ENCODE measurements at places on chromosomes 6 and 20.

GRCh38 chr6:38176797-38177751, 357.5 kb downstream of the ZFAND3 start:
- DNase-seq: peak; percentile 67

GRCh38 chr6:96032661-96033060, 16.9 kb downstream of the FUT9 start:
- DNase-seq: no peak

DNA sequence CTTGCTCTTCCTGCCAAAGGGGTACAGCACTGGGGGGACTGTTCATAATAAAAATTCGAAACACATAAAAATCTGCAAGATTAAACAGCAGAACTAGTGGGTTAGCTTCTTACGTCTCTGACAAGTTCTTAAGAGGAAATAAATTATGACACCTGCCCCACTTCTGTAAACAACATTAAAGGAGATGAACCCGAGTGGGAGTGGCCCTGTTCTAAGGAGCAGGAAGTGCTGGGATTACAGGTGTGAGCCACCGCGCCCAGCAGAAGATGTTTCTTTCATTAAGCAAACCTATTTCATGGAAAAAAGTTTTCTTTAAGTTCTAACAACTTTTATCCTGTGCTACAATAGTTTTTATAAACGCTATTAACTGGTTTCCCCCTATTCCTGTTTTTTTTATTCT, 24.6 kb downstream of the USP45 start:
- DNase-seq: no peak

- DNase-seq: no peak
Observed at GRCh38 chr6:128250370-128251070, 269.9 kb downstream of the PTPRK start.

DNA sequence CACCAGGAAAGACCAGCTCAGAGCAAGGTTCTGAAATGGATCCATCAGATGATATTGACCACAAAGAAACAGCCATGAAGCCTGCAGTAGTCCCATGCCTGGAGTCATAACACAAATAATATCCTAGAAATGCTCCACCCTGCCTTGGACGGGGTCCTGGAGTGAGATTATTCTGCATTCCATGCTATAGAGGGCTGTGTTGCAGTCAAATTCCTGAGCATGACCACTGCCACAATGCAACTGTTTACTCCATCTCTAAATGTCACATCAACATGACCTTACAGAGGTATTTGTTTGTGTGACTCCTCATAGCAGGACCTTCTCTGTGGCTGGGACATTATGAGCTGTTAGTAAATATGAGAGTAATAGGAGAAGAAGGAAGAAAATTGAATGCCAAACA, 257.5 kb upstream of the TCF21 start:
- DNase-seq: no peak

DNA sequence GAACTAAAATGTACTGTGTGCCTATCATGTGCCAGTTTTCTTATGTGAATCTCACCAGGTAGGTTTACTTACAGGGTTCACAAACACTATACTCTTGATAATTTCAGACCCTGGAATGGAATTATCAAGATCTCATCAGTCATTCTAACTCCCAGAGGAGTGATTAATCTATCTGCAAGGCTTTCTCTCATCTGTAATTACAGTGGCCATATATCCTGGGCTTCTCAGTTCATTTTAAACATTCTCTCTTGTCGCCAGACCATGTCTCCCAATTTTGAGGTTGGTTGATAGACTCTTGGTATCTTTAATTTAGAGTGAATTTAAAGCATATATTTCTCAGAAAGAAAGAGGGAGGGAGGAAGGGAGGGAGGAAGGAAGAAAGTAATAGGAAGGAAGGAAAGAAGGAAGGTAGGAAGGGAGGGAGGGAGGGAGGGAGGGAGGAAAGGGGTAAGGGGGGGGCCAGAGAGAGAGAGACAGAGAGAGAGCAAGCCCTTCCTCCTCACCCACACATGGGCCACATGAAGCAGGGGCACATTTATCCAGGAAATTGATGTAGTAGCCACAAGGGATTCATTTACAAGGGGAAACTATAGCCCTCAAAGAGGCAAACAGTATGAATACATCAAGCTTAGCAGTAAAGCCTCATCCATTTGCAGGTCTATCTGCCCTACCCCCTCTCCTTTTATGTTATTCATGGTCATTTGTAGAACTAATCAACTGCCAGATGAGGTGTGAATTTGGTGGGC, 25.8 kb upstream of the NRSN1 start:
- DNase-seq: peak; percentile 62

DNA sequence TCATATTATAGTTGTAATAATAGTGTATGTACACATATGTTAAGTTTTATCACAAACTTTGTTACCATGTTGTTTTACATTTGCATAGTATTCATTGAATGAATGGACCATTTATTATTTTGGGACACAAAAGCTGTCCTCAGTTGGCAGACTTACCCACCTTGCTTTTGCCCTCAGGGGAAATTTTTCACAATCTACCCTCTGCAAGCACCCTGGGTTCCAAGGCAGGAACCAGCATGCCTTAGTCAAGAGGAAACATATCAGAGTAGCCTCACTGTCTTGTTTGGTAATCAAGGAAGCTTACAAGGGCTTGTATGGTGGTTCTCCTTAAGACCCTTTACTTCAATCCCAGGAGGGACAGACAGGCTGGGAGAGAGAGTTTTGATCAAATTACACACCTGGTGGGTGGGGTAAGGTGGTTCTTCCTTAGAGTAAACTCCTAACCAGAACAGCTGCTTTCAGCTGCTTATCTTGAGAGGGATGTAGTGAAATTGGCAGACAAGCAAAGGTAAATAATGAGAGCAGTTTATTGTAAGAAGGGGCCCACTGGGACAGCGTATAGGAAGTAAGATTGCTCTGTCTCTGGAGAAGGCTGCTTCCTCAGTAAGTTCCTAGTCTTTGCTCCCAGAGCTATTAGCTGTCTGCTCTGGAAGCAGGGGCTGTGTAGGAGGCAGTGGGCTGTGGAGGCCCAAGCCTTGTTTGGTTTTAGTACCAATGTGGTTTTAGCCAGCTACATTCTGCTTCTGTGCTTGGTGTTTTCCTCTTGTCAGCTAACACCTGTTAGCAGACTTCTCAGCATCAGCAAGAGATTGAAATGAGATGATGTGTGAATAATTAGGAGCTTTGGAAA, 31.1 kb downstream of the BRPF3 start:
- no peak for DNase-seq

- DNase-seq: peak; percentile 65
Observed at GRCh38 chr20:39800548-39800947, 838.4 kb downstream of the DHX35 start.

GRCh38 chr6:100810015-100810414, 71.1 kb downstream of the ASCC3 start:
- DNase-seq: no peak

DNA sequence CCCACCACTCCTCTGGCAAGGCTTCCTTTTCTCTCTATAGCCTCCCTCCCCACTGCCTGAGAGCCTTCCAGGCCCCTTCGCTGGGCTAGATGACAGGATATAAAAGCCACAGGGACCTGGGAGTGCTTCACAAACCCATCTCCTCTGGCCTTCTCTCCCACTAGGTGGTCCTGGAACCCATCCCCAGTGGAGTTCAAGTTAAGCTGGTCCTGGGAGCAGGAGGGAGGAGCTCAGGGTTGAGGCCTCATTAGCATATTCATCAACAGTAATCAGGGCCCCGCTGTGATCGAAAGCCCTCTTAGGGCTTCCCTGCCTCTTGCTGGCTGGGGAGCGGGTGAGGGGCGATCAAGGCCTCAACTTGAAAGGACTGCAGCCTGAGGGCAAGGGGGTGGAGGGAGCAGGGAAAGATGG, 9.1 kb downstream of the EBF4 start:
- no peak for DNase-seq

GRCh38 chr20:48578397-48579098, 249.3 kb downstream of the PREX1 start:
- no peak for DNase-seq

GRCh38 chr6:56730663-56731529, 88.2 kb upstream of the DST start:
- DNase-seq: no peak

- DNase-seq: no peak
Observed at GRCh38 chr20:48395816-48396546, 431.8 kb downstream of the PREX1 start.

- DNase-seq: no peak
Observed at GRCh38 chr20:32539817-32540675, 45.1 kb downstream of the NOL4L start.

DNA sequence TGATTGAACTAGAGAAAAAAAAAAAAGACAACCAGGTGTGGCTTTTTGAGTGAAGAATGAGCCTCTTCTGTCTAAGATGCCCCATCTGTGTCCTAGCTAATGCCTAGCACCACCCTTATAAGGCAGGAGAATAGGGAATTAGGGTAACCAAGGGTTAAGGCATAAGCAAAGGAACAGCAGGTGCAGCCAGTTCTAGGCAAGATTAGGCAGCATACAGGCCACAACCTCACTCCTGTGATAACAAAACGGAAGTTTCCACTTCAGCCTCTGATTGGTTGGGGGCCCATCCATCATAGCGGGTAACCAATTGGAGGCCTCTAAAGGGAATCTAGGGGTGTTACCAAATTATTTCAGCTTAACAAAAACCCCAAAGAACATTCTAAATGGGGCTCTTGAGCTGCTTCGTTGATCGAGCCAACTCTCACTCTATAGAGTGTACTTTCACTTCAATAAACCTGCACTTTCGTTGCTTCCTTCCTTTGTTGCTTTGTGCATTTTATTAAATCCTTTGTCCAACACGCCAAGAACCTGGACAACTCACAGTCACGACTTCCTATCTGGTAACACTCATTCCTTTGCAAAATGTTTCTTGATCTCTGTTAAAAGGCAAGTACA, 61.9 kb upstream of the TAGAP start:
- peak; percentile 42 for DNase-seq

DNA sequence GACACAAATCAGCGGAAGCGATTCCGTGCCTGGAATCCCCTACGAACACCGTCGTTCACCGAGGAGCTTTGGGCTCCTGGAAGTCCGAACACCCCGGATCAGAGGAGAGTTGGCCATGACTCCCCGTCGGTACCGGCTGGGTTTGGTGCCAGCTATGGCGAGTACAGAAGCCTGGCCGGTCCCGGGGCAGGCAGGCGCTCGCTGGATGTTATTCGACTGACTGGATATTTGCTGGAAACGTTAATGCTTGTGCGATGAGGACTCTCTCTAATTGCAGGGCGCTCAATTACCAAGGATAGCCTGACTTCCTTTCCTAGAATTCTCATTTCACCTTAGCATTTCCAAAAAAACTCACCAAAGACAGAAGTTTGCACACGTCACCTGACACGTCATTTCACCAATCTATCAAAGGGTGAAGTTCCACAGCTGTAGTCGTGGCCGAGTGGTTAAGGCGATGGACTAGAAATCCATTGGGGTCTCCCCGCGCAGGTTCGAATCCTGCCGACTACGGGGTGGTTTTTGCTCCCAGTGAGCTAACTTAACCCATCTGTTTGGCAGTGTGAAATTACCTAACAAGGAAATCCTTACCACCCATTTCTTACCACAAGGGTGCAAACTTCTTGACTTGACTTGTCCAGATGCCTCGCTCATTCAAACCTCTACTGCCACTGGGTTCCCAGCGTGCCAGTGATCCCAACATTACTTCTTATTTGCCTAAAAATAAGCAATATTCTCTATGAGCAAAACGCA, 22.7 kb upstream of the ZNF184 start:
- peak; percentile 37 for DNase-seq

GRCh38 chr20:19071446-19071725, 141.1 kb upstream of the SLC24A3 start:
- DNase-seq: no peak

GRCh38 chr6:31083742-31084354, 28.5 kb downstream of the C6orf15 start:
- DNase-seq: peak; percentile 19

DNA sequence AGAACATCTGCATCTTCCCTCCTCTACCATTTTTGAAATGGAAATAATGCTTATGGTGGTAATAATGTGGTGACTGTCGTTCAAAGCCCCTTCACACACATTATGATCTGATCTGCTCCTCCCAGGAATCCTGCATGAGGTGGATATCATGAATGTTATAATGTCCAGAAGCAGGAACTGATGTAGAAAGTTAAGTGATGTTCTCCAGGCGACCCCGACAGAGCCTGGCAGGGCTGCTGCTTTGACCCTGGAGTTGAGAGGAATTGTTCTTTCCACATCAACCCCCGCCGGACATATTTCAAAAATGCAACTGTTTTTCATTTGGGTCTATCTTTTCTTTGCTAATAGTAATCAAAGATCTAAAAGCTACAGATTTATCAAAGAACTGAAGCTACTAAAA, 131.6 kb downstream of the GMPR start:
- DNase-seq: peak; percentile 74

GRCh38 chr6:118100717-118101116, 193.7 kb downstream of the SLC35F1 start:
- DNase-seq: no peak

DNA sequence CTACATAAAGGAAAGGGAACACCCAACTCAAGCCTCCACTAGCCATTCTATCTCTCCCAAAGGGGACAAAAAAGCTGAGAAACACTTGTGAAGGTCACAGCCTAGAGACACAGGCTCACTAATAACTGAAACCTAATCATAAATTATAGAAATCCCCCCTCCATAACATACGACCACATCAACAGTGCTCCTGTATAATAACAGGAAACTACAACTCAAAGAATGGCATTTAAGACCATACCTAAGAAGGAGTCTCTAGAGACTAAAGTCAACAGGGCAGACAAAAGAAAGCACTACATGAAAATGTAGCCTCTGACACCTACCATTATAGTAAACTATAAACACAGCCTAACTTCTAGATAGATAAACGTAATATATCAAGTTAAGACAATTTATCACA, 82.7 kb downstream of the THEMIS start:
- DNase-seq: no peak

DNA sequence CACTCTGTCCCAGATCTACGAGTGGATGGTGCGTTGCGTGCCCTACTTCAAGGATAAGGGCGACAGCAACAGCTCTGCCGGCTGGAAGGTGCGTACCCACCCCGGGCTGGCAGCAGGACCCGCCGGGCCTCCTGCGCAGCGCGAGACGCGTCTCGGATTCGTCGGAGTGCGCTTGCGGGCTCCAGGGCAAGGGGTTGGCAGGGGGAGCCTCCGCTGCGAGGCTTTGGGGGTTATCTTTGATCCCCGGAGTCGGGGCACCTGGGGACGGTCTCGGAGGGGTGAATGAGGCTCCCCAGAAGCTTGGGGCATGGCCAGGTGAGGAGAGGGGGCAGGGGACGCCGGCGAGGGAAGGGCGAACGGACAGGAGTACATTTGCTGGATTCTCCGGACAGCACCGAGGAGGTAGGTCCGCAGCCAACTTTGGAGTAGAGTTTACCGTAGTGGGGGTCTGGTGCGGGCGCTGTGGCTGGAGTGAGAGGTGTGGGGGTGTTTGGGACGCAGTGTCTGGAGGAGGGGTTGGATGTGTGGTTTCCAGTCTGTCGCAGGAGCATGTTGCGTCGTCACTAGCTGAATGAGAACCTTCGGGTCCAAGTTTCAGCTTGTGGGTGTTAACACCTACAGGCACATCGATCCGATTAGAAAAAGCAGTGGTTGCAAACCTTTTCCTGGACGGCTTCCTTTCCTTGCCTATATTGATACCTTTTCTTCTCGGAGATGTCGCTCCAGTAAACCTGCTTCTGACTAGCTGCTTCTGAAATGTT, 1.2 kb downstream of the FOXO3 start:
- DNase-seq: no peak
